SHP77 treated with DMSO at 0.1 percent for 48 hours (cell line): ENCODE measurements at places on chromosomes 13 and 19.

DNA sequence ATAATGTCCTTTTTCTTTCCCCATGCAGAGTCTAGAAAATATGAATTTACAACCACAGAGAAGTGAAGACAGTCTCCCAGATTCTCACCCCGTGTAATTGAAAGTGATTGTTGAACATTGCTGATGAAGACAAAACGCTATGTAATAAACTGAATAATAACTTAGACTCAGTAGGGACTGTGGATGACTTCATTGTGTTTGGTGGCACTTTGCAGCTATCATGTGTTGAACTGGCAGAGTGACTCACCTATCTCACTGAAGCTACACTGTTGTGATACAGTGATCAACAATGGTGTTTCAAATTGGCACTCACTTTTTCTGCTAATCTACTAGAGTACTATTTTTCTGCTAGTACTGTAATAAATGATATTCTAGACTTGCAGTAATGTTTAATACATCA is 261.3 kb downstream of the DACH1 start:
- no peak for DNase-seq

DNA sequence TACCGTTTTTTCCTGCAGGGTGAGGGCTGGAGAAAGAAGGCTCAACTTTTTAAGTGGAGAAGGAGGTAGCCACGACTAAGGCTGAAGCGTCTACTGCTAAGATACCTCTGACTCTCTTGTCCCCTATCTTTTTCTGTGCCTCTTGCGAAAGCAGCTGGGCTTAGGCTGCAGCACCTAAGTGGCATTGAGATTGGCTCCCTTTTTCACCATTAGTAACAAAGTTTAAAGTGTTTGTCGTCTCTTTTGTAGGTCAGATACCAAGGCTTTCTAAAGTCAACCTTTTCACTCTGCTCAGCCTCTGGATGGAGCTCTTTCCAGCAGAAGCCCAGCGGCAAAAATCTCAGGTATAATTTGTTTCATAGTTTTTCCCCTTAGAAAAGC is 887 bp downstream of the CDADC1 start:
- no peak for DNase-seq

DNA sequence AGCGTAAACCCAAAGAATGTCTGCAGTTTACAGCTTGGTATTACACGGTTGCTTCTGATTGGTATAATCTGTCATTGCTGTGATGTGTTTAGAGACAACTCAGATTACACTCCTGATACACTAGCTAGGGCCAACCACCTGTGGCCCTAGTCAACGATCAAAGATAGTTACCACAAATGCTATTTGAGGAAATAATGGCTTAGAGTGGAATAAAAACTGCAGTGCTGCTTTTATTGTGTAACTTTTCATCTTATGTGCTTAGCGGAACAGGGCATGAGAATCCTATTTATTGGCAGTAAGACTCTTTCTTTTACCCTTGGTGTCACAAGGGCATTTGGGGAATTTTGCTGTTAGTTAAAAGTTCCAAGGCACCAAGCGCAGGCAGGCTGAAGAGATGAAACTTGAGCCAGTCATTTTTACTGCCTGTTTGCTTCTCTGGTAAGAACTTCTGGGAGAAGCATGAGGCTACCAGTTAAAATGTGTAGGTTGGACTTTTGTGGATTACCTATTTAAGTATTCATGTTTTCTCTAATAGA is 363.3 kb downstream of the KCNRG start:
- DNase-seq, result no peak

DNA sequence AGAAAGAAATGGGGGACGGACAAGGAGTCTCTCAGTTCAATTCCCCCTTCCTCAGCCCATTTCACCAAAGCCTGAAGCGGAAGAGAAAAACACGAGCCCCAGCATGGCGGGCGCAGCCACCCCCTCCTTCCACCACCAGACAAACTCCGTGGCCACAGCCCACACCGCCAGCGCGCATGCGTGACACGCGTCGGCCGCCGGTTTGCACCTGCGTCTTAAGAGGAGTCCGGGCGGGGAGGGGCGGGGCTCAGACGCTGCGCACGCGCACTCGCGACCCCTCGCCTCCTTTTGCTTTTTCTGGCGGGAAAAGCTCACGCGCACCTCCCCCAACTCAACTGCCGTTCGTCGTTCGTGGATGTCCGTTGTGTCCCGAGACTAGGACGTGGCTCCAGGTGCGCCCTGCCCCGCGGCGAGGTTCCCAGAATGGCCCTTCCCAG is at the start of gene KASH5:
TSS of gene KASH5 (plus strand) at position 314 of the 437 bp plus-strand sequence. CDS start 2,635 bp downstream, outside the sequence.
- no peak for DNase-seq

- DNase-seq, result no peak
Measured at GRCh38 chr19:34327851-34328250, 37.1 kb upstream of the GPI start.

GRCh38 chr13:27038323-27038722 is 133.3 kb downstream of the USP12 start:
- no peak for DNase-seq

DNA sequence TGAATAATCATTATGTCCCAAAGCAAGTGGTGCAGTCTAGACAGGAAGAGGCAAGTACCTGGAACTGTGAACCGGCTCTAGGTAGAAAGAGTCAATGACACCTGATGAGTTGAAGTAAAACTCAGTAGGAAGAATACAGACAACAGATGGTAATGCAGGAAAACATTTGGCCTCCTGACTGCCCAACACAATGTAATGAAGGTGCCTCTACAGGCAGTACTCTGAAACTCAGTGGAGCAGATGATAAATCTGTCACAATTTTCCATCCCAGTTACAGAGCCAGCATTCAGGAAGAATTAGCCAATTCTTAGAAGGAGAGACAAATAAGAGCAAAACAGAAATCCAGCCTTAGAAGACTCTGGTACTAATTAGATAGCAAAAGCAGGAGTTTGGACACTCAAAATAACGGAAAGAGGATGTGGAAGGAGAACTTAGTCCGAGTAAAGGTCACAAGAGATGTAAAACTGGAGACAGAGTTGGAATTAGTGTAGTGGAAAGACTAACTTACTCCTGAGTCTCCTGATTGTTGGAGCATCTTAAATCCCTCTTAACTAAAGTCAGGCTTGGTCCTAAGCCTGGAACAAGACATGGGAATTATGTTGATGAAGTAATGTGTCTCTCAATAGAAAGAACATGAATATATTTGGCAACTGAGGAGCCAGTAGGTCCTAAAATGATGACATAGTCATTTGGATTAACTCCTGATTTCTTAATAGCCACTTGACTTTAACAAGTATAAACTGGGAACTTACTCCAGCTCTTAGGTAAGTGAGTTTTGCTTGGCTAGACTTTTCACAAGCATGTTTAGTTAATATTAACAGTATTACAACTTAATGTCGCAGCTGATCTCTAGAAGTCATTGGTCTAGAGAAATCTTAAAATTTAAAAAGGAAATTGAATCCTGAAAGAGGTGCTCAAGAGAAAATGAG is 457.3 kb upstream of the MIR17HG start:
- no peak for DNase-seq

DNA sequence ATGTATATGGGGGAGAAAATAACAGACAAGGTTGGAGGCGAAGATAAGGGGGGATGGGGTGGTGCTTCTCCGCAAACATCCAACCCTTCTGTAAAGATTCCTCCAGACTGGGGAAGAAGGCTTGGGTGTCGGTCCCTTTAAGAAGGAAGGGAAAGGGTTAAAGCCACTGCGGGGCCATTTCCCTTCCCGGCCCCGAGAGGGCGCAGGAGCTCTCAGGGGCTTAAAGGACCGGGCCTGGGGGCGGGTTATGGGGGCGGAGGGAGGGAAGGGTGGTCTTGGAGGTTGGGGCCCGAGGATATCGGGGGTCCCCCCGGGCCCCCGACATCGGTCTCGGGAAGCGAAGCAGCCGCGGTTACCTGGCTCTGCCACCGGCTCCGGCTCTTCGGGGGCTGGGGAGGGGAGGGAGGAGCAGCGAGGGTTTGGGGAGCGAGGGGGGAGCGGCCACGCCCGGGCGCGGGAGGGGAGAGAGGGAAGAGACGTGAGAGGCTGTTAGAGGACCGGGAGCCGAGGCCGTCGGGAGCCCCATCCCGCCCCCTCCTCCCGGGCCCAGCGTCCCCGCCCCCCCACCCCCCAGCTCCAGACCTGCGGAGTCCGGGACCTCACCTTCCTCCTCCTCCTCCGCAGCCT is 2.8 kb downstream of the TNNT1 start:
- DNase-seq, result no peak

GRCh38 chr13:50812242-50812641 is 31.2 kb downstream of the DLEU7 start:
- no peak for DNase-seq

DNA sequence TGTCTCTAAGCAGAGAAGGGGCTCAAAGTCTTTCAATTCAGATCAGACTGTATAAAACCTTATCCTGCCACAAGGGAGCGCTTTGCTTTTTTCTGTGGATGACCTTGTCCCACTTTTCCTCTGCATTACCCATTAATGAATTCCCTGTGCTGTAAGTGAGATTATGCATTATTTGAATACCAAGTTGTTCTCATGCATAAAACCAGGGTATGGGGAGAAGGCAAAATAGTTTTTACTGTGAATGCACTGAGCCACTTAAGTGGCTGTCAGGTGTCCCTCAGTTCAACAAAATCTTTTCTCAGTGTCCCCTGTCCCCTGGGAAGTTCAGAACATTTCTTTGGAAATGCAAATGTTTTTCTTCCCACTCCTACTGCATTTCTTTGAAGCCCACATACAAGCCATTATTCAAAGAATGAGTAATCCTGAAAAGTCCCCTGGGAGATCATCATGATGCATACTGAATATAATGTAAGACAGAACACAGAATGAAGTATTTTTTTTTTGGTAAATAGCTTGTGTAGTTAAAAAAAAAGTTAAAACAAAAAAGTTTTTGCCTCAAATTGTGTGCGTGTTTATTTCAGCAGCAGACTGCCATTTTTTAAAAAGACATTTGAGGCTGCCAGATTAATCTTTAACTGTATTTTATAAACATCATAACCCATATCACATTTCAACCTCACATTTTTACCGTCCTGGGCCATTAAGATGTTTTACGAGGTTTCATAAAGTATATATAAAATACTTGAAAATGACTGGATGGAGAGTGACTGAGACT is 506.7 kb upstream of the PCDH9 start:
- DNase-seq, result no peak

GRCh38 chr19:7977021-7977722 is 28.3 kb downstream of the ELAVL1 start:
- no peak for DNase-seq

GRCh38 chr19:54255105-54255775 is 1.8 kb downstream of the LILRB5 start:
- no peak for DNase-seq
